Activated CD4-positive, alpha-beta memory T cell treated with anti-CD3 and anti-CD28 coated beads for 36 hours (primary cell): ENCODE measurements at places on chromosomes 6 and 20. TPM values are rescaled to one million over a fixed set of nuclear protein-coding genes. Genes with fewer than 3 reads are reported as not detected.

DNA sequence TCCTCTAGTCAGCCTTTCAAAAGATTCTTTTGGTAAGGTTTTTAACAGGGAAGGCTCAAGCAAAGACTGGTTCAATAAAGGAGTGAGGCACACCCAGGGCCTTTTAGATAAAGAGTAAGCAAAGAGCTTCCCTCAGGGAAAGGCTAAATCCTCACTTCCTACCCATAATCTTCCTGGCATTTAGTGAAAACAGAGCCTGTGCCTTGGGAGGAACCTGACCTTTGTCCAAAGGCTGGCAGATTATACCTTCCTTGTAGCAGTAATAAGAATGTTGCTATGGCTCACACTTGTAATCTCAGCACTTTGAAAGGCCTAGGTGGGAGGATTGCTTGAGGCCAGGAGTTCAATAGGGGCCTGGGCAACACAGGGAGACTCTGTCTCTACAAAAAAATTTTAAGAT lies 280.1 kb upstream of the PLCB4 start:
- no peak for DNase-seq

- no peak for DNase-seq
Measured at GRCh38 chr20:38776363-38776762, 28.1 kb downstream of the ACTR5 start.

- DNase-seq = no peak
Measured at GRCh38 chr6:154611241-154611640, 100.8 kb upstream of the CNKSR3 start.

Gene MAD2L1BP
- total RNA-seq = 31.6 TPM

DNA sequence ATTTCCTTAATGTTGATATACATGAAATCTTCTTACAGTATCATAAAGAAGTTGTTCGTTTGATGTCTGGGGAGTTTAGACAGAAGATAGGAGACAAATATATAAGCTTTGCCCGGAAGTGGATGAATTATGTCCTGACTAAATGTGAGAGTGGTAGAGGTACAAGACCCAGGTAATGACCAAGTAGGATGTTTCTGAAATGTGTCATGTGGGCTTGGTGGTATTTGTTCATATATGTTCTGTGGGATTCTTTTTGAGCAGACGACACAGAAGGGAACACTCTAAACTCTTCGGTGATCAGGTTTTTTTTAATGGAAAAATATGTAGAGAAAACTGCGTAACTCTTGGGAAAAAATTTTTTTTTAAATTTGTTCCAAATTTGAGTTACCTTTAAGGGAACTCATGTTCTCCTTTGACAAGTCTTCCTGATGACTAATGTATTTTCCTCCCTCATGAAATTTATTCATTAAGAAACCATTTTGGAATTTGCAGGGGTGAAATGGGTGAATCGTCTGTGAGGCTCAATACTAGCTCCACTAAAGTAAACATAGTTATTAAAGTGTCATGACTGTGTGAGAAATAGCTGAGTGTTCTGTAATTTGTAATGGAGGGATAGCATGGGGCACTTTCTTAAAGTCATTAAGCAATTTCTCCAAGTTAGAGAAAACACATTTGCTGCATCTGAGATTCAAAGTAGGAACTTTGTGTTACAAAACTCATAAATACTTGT lies 100.6 kb downstream of the MAP3K4 start:
- no peak for DNase-seq

Gene TSHZ2
- 28.9 TPM for total RNA-seq

Gene RSPH3
- total RNA-seq = 6.1 TPM

Gene GRM1
- total RNA-seq = not detected

GRCh38 chr6:147176795-147177194 lies 27.4 kb upstream of the STXBP5 start:
- no peak for DNase-seq

DNA sequence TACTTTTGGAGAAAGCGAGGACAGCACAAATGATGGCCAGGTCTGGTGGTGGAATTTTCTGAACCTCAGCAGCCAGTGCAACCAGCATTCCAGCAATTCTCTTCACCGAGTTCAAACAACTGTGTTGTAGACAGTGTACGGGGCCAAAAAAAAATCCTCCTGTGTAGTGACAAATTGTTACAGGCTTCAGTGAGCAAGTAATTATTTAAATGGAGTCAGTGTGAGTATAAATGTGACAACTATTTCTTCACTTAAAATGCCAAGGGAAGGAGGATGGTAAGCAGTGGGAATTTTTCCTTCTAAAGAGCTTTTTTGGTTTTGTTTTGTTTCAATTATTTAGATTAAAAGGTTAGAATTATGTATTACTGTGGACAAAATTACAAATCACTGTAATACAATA lies 154.1 kb downstream of the TMEM242 start:
- no peak for DNase-seq

DNA sequence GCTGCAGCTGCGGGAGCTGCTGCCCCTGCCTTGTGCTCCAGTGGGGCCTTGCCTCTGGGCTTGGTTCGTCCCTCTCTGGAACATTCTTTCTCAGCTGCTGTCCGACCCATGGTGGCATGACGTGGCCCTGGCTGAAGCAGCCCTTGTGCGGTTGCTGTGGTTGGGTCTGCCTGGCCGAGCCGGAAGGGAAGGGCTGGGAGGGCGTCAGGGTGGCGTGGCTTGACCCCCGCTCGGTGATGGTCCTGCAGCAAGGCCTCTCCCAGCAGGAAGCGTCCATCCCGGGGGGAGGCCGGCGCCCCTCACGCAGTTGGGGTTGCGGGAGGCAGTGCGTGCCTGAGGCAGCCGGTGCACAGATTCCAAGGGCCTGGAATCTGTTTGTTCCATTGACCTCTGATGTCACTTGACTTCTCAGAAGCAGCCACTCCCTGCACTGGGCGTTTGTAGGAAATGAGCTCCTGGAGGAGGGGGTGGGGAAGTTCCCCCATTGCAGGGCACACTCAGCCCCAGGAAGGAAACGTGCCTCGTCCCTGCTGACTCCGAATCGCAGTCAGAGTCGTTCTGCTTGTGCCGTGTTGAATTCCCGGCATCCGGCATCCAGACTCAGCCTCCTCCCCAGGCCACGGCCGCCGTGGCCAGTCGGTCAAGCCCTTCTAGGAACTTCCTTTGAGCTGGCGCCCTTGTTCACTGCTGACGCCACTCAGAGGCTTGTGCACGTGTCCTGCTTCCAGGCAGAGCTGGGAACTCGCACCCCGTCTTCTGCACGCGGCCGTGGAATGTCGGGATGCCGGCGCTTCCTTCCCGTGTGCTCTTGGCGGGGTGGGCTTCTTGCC lies 9.7 kb upstream of the TNFRSF6B start:
- DNase-seq = peak; percentile 81

- no peak for DNase-seq
Measured at GRCh38 chr6:46367354-46368168, 123.7 kb downstream of the RCAN2 start.

- no peak for DNase-seq
Measured at GRCh38 chr6:79808921-79809320, 138.4 kb downstream of the ELOVL4 start.
